Astrocyte (in vitro differentiated cells and primary cell): ENCODE measurements at places on chromosomes 7 and 10.

DNA sequence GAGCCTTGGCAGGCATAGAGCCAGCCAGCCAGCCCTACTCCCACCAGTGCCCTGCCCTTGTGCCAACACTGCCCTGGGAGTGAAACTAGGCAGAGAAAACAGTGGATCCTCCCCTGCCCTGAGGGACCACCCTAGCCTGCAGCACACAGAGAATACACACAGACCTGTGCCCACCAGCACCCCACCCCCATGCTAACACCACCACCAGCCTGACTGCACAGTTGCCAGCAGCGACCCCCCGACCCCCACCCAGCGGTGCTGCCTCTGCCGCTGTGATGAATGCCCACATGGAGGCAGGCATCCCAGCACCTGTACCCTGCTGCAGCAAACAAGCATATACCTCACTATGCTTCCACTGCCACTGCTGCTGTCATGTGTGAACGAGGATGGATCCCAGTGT is 9.4 kb upstream of the MIOS start:
- DNase-seq, result no peak

DNA sequence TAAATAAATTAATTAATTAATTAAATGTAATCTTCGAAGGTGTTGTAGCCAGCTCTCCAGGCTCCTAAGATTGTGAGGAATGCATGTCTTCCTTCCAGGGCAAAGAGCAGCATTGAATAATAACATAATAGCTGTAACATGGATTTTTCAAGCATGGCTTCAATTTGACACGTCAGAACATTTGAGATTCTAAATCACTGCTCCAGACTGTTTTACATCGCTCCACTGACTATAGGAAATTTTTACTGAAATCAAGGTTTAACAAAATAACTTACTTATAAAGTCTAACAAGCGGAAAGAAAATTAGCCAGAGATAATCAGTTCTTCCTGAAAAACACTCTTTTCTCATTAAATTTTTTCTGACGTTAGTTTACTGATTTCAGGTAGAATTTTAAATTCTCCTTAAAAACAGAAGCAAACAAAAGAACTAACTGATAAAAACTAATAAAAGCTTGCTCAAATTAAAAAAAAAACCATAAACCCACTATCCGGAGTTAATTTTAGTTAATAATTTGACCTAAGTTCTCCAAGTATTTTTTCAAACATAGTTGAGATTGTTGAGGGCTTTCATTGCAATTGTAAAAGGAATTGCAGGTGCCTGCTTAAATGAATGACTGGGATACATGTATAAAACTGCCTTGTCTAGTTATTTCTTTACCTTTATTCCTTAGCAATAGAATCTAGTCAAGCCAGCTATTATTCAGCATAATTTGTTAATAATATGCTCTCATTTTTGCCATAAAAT is 51.2 kb upstream of the SGCE start:
- no peak for DNase-seq

DNA sequence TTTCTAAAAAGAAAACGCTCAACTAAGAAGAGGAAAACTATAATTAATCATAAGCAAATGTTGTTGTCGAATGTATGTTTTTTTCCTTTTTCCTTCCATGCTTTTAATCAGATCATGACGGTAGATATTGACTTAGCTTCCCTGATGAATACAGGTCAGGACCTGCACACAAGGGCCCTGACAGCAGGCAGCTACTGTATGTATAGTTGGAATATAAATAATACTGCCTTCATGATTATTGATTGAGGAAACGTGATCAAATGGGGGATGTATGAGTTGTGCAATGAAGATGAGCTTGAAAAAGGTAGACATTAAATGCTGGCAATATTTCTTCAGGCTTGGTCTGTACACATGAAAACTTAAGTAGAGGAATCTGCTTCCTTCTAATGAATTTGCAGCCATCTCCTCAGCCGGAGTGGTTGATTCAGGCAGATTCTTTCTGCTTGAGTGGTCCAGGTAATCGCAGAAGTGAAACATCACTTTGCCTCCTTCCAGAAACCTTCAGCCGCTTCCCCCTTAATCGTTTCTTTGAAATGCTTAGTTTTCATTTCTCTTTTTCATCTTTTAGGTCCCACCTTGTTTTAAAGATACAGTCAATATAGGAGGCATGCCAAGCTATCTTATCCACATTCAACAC is 656.5 kb downstream of the SDK1 start:
- DNase-seq, result no peak

GRCh38 chr7:40419806-40420205 is 285.0 kb downstream of the SUGCT start:
- DNase-seq, result no peak

DNA sequence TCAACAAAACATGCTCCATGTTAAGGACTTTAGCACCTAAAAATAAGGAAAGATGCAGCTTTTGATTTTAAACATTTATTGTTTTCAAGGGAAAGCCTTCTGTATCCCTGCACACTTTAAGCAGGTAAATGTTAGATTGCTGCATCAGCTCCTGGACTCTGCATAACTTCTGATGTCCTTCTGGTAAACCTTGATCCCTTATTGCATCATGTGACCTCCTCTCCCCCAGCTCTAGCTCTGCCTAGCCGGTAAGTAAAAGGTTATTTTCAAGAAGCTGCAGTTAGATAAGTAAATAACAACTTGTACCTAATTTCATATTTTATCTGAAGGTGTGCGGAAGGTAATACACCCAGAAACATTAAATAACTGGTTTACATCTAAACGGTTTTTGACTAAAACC is 37.5 kb downstream of the PDK4 start:
- DNase-seq, result no peak

DNA sequence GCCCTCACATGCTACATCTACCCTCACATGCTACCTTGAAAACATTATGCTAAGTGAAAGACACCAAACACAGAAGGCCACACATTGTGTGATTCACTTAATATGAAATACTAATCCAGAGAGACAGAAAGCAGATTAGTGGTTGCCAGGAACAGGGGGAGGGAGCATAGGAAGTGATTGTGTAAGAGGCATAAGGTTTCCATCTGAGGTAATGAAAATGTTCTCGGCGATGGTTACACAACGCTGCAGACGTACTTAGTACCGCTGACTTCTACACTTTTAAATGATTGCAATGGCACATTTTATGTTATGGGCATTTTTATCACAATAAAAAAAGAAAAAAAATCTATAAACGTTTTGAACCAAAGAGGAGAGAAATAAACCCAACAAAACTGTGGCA is 742.3 kb downstream of the TYW1 start:
- DNase-seq, result no peak

GRCh38 chr10:33337326-33337957 is 3.0 kb upstream of the NRP1 start:
- peak; percentile 81 for DNase-seq

GRCh38 chr7:100432621-100433275 is 3.1 kb downstream of the MEPCE start:
- no peak for DNase-seq

- no peak for DNase-seq
Measured at GRCh38 chr10:2915412-2915811, 151.9 kb upstream of the PFKP start.

GRCh38 chr7:50552921-50553320 is 12.3 kb downstream of the DDC start:
- peak; percentile 37 for DNase-seq

GRCh38 chr7:36075561-36075960 is 77.5 kb upstream of the EEPD1 start:
- DNase-seq, result no peak

DNA sequence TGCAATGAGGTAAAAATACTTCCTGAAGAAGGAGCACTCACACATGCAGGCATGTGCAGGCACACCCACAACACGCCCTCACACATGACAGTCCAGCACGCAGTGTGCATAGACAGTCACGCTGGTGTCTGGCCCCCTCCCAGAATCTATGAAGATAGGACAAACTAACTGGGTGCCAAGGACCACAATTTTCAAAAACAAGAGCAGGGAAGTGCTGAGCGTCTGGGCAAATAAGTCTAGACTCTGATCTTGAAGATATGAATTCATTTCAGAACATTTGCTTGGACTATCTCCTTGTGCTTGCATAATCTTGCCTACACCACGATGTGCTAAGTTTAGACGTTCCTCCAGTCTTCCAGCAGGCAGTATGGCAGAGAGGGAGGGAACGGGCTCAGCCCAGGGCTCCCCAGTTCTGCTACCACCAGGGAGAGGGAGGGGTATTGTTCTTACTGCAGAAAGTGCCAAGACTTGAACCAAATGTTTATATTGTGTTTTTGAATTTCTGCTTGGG is 276.5 kb upstream of the KLF6 start:
- DNase-seq, result no peak

DNA sequence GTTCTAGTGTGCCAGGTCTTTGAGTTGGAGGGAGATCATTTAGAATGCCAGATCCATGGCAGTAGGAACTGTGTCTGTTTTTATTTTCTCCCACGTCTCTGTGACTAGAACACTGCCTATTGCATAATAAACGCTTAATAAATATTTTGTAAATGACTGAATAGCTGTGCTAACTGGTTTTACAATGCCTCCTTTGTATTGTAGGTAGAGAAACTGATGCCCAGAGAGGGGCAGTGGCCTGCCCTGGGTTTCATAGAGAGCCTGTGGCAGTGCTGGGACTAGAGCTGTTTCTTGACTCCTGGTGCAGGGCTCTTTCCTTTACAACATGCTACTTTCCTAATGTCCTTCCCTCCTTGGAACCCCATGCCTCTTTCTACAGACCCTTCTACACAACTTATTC is 2.5 kb downstream of the TAS2R5 start:
- no peak for DNase-seq

DNA sequence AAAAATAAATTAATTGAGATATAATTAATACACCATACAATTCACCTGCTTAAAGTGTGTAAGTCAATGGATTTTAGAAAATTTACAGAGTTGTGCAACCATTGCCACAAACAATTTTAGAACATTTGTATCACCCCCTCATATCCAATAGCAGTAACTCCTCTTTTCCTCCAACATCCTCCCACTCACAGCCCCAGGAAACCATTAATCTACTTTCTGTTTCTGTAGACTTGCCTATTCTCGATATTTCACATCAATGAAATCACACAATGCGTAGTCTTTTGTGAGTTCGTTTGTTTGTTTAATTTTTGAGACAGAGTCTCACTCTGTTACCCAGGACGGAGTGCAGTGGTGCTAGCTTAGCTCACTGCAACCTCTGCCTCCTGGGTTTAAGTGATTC is 13.7 kb upstream of the HERC4 start:
- DNase-seq, result peak; percentile 82

GRCh38 chr7:156608173-156608478 is 32.4 kb upstream of the RNF32 start:
- no peak for DNase-seq

DNA sequence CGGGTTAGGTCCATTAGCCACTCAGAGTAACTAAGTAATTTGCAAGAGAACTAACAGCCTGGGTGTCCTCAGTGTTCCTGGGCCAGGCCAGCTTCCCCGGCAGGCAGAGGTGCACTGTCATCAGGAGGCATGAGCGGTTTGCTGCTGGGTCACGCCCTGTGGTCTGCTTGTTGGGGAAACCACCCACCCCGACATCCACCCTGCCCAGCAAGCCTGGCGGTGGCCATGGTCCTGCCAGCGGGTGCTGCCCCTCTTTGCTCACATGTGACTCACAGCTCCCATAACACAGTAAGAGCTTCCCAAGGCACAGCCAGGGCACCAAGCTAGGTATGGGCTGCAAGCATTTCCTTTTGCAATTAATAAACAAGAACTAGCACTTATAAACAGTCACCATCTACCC is 75.9 kb downstream of the RGS10 start:
- no peak for DNase-seq

- DNase-seq, result no peak
Measured at GRCh38 chr10:127535802-127536515, 13.2 kb upstream of the NPS start.

DNA sequence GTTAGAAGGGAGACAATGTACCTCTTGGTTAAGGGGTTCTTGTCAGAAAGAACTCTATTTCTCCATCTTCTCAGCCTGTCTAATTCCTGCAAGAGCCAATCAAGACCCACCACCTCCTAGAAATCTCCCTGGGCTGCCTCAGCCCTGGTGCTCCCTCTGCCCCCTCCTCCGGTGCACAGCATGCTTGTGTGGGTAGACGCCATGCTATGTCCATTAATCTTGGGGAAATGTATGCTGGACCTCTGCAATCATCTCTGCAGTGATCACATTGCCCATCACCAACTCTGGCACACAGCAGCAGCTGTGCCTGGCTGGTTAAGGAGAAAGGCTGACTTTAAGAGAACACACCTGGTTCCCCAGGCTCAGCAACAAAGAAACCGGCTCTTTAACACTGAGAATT is 37.3 kb downstream of the SH3PXD2A start:
- no peak for DNase-seq

- no peak for DNase-seq
Measured at GRCh38 chr7:29453021-29453420, 110.6 kb upstream of the PRR15 start.

DNA sequence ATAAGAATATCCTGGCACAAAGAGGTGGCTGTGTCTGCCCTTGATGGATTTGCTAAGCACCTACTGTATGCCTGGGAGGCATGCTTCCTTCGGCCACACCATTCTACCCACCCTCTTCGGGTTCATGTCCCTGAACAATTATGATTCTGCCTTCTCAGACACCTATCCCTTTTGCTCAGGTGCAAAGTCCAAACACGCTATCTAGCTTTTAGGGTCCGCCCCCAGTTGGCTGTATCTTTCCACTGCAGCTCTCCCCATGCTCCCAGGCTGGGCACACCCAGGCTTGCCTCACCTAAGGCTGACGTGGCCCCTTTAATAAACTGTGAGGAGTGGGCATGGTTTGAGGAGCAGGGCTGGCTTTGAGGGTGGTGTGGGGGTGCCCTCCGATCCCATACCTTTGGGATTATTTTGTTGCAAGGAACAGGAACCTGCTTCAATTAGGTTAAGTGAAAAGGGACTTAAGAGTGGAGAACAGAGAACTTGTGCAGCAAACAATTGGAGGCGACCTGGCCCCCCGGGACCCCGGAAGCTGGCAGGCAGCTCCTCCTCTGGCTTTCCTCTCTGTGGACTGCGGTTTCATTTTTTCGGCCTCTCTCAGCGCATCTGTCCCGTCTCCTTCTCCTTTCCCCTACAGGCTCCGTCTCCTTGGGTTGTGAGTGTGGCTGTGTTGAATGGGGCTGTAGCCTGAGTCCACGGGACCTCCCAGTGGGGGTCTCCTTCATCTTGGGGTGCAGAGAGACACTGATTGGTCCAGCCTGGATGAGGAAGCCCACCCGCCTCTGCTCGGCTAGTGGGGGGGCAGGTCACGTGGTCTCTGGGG is 3.8 kb downstream of the CLIP2 start:
- no peak for DNase-seq

DNA sequence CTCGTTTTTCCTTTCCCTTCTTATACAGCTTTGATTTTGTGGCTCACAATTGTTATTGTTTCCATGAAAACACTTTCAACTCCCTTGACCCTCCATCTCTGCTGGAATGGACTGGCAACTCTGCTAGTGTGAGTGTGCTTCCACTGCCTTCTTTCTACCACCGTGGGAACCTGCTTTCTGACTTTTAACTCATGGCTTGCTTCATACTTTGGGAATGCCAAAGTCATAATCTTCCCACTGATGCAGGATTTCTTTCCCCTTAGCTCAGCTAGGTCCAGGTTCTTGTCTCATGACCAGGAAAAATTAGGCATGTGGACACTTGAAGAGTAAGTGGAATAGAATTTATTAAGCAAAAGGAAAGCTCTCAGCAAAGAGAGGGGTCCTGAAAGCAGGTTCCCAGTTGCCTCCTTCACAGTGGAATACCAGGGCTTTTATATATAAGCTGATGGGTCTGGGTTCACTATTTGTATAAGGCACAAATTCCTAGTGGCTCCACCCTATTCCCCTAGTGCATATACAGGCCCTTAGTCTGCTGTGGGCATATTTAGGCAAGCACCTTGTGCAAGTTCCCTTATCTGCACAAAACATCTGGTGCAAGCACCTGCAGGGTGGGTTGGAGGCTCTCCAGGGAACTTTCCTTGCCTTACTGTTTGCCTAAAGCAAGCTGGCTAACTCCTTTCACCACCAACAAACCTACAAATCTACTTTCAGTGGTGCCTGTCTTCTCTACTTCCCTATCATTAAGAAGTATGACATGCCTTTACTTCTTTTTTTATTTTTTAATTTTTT is 119.5 kb downstream of the CFAP58 start:
- DNase-seq, result peak; percentile 8
